Right ventricle myocardium superior (tissue), 1 donor: ENCODE measurements at places on chromosomes 5 and 9.

- DNase-seq, result no peak
These were observed 562.3 kb downstream of the KIF4B start for GRCh38 chr5:155575861-155576260.

DNA sequence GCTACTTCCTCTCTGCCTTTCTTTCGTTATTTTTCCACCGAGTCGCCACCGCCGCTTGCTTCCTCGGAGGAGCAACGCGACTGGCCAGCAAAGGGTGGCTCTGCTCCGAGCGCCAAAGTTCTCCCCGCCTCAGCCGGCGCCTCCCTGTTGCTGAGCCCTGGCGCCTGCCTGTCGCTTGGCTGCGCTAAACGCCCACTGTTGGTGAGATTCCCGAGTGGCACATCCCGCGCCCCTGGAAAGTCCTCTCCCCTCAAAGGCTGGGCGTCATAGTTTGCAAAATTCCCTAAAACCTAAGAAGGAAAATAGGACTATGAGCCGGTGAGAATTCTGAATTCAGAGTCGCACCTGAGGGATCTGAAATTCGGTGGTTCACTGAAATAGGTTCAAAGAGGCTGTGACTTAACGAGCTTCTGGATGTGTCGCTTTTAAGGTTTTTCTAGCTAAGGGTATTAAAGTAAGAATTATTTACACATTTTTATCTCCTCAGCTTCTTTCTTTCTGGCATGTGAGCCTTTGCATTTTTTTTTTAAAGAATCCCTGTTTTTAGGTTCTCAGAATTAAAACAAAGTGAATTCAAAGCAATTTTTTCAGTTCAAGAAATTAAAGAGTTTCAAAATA, at the start of gene GRIN3A:
Gene GRIN3A (minus strand): TSS at position 82 of the 618 bp plus-strand sequence. CDS start 668 bp downstream, outside the sequence.
- peak; percentile 60 for DNase-seq

- DNase-seq, result no peak
These were observed 108.6 kb upstream of the CDKN2B start for GRCh38 chr9:22117511-22118384.

GRCh38 chr5:14463629-14464028, 118.0 kb upstream of the OTULINL start:
- no peak for DNase-seq

DNA sequence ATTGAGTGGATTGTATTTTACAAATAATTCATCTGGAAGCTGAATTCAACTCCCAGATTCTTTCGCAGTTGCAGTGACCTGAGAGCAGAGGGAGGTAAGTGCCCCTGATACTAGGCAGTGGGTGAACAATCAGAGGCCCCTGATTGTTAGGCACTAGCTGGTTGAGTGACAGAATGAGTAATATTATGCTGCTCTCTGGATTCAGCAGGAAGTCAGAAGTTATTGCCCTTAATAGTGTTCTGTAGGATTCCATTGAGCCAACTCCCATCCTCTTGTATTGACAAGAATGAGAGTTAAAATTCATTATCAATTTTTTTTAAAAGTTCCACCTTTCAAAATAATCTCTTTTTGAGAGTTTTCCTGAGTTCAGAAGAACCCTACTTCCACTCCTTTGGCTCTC, 301.2 kb downstream of the DTWD2 start:
- no peak for DNase-seq

DNA sequence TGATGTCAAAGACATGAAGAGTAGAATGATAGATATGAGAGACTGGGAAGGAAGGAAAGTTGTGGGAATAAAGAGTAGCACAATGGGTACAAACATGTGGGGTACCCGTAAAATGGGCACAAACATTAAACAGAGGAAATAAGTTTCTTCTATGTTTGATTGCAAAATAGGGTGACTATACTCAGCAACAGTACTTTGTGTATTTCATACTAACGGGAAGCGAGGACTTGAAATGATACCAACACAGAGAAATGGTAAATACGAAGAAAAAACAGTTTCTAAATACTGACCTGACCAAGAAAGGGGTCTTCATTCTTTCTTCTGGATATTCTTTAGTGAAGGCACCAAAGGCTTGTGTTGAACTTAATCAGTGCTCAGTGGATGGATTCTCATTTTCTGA, 31.1 kb downstream of the ATP6V0E1 start:
- no peak for DNase-seq

DNA sequence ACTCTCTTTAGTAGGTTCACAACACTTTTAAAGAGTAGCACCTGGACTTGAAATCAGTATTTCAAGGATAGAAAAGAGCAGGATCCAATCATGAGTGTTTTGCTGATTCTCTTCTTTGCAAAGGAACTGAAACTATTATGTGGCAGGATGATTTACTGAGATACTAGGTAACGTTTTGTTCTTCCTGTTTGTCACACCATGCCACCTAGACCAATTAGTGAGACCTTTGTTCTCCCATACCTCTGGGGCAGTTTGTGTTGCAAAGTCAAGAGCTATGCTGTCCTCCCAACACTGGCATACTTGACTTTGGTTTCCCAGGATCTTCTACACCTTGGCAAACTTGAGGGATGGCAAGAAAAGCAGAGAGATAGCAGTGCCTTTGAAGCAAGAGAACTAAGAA, 43.4 kb downstream of the PPP1R2B start:
- DNase-seq, result no peak

DNA sequence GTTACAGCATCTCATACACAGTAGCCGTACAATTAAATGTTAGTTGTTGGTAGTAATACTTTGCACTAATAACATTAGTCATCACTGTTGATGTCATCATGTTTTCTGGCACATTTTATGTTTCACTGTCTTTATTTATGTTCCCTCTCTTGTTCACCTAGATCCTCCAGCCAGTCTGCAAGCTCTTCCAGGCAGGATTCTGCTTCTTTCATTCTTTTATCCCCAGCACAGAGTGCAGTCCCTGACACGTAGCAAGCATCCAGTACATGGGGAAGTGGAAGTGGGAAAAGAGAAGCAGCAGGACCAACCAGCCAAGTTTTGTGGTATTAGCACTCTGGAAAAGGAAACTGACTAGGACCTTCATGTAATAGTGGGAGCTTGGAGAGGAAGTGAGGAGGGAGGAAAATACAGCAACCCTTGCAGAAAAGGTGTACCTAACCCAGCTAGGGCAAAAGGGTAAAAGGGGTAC, 89.7 kb upstream of the SLC44A1 start:
- no peak for DNase-seq
